Fibroblast of skin of abdomen (primary cell): ENCODE measurements at places on chromosomes 16 and 17.

DNA sequence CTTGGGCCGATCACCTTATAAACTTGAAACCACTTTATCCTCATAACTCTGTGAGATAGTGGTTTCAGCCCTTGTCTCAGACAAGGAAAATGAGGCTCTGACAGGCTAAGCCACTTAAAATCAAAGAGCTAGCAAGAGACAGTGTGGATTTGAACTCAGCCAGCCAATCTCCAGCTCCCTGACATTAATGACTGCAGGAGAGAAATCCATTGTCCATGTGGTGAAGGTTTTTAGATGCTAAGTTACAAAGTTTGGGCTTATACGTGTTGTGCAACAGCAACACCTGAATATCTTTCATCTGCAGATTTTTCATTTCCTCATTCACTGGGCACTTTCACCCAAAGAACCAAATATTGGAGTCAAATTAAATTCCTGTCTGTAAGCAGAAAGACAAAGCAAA is 501.3 kb downstream of the GRIN2A start:
- DNase-seq: no peak

GRCh38 chr16:81632392-81633146 is 146.5 kb upstream of the PLCG2 start:
- DNase-seq: peak; percentile 75

GRCh38 chr16:28291651-28292626 is at the start of gene SBK1:
Gene SBK1, plus strand, starts transcription at chr16:28292525. Its CDS starts 24,867 bp downstream, at chr16:28317392.
- peak; percentile 63 for DNase-seq

DNA sequence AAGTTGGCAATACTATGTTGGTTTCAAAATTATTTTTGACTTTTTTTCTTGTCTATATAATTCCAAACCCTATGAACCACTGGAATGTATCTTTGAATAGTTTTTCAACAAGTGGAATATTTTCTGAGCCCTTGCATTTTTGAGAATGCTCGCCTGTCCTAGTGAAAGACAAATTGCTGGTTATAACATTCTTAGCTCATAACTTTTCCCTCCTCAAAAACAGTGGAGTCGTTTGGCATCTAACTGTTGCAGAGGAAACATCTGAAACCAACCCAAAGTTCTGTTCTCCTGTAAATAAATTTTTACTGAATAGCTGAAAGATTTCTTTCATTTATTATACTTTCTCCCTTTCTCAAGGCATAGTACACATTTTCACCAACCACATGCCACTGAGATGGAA is 11.3 kb upstream of the COX10 start:
- DNase-seq: peak; percentile 89

DNA sequence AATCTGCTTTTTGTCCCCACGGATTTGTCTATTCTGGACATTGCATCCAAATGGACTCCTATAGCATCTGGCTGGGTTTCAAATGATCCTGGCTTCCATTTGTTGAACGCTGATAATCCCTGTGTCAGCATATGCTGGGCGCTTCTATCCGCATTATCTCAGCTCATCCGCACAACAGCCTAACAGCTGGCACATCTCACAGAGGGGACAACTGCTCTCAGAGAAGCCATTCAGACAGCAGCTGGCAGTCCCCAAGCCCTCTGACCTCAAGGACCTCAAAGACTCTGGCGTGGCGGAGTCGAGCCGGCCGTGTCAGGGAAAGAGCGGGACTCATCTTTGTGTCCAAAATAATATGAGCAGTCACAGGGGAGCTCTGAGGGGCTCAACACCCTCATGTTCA is 82.3 kb downstream of the NT5M start:
- DNase-seq: no peak
